ENCODE measurements at places on chromosomes 4 and X.

- DNase-seq, result no peak
These were observed 28.3 kb downstream of the DOCK11 start for GRCh38 chrX:118523920-118524319.

- no peak for DNase-seq
These were observed 10.6 kb upstream of the CCNG2 start for GRCh38 chr4:77146186-77147078.

- DNase-seq, result peak; percentile 33
These were observed at the start of gene CHM for GRCh38 chrX:86047174-86047935. CHM (minus strand) TSS chrX:86047558; CDS start chrX:86047532, 26 bp downstream.

DNA sequence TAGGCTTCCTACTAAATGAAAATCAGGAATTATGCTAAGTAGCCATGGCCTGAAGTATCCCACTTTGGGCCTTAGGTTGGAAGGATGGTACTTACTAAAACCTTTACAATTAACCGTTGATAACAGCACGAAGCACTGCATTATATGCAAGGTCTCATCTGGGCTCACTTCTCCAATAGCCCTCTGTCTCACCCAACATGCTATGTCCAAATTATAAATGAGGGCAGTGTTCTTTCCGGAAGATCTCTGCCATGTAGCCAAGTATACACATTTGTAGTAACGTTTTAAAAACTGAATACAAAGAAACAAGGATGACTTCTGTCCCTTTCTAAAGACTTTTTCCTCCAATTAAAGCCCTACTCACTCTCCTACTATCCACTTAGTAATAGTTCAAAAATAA is 51.6 kb downstream of the SCFD2 start:
- no peak for DNase-seq
